Hematopoietic multipotent progenitor cell treated with erythropoietin and hydrocortisone succinate and interleukin-3 and kit ligand, for 8 days (in vitro differentiated cells): ENCODE measurements at places on chromosomes 1 and 21.
A peak's percentile ranks its signal among the peaks of the same experiment; 100 is the strongest.

- DNase-seq = peak; percentile 62
Observed at GRCh38 chr1:99481391-99481996, 164.4 kb upstream of the PALMD start.

DNA sequence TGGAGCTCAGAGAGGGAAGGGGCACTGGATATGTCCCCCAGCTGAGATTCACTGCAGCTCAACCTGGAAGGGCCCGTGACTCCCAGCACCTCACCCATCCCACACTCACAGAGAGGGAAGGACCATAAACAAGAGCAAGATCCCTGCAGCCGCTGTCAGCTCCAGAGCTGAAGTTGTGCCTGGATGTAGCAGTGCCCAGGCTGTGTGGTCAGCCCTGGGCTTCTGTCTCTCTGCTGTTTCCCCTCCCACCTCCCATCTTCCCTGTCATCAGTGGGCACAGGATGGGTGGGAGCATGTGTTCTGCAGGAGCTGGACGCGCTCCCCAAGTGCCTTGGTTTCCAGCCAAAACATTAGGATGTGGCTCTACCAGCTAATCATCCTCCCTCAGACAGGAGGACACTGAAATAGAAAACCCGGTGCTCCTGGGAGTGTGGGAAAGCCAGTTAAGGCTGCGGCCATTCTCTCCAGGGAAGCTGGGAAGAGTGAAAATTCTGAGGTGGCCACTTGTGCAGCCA lies 282.7 kb downstream of the NPHP4 start:
- DNase-seq = no peak

- peak; percentile 38 for DNase-seq
Observed at GRCh38 chr1:153513023-153513422, 22.8 kb downstream of the S100A6 start.

- peak; percentile 39 for DNase-seq
Observed at GRCh38 chr1:185158800-185159199, 1.8 kb downstream of the SWT1 start.

- peak; percentile 25 for DNase-seq
Observed at GRCh38 chr1:167427848-167428247, 90.5 kb downstream of the CD247 start.

DNA sequence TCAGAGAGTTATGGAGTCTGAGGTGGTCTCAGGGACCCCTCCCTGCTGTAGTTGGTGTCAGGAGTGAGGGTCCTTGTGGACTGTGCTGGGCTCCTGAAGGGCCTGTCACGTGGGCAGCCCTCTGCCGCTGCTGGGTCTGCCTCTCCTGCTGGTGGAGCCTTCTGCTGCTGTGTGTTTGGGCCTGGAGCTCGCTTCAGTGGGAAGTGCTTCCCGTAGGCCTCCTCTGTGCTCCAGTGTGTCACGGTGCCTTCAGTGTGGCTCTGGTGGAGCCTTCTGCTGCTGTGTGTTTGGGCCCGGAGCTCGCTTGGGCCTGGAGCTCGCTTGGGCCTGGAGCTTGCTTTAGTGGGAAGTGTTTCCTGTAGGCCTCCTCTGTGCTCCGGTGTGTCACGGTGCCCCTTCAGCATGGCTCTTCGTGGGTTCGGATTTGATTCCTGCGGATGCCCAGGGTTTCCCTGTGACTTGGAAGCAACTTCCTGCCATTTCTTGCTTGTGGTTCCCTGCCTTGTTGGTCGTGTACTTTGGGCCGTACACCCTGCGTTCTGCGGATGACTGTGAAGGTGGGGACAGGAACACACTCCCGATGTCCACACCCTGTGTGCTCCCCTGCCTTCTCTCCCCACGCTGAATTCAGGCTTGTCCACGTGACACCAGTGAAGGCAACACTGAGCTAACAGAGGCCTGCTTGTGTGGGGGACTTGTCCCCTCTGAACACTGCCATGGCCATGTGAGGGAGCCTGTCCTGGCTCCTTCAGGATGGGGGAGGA lies 19.5 kb downstream of the C1orf174 start:
- no peak for DNase-seq

DNA sequence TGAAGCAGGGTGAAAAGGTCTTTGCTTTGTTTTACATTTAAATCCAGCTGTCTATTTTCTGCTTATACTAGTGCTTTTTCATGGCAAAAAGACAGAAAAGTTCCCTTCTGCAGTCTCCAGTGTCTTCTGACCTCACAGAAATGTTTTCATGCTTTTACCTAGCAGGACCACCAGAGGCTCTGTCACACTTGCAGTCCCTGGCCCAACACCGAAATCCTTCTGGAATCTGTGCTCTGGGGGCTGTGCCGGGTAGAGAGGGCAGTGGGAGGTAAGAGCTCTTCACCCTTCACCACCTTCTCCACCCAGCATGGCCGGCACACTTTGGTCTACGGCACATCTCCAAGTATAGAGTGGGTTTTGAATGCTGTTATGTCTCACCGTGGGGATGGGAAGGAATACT lies 20.8 kb downstream of the GNAT2 start:
- no peak for DNase-seq

- DNase-seq = no peak
Observed at GRCh38 chr1:213099682-213100399, 48.8 kb downstream of the RPS6KC1 start.

DNA sequence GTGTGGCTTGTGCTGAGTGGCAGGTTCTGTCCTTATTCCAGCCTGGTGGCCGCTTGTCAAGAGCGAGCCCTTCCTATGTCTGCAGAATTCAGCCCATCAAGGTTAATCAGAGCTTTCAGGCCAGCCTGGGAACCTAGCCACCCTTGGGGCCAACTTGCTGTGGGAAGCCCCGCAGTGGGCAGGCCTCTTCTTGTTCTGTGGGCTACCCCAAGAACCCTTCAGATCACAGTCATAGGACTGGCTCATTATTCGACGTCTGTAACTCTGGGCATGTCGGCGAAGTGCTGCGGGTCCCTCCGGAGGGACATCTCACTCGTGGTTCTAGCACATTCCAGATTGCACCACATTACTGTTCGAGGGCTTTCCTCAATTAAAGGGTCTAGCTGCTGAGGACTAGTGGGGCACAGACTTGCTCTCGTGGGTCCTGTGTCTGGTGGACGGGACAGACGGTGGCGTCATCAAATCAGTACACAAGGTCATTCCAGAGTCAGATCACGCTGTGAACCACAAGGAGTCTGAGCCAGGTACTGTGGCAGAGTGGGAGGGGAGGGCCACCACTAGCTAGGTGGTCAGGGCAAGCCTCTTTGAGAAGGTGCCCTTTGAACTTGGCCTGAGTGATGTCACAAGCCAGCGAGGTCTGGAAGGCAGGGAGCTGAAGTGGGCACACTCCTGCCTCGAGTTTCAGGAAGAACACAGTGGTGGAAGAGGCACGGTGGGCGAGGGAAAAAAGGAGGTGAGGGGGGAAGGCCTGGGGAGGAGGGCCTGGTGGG lies 20.3 kb upstream of the TNFRSF1B start:
- DNase-seq = no peak

- DNase-seq = no peak
Observed at GRCh38 chr1:6603915-6604558, 1.4 kb upstream of the KLHL21 start.

DNA sequence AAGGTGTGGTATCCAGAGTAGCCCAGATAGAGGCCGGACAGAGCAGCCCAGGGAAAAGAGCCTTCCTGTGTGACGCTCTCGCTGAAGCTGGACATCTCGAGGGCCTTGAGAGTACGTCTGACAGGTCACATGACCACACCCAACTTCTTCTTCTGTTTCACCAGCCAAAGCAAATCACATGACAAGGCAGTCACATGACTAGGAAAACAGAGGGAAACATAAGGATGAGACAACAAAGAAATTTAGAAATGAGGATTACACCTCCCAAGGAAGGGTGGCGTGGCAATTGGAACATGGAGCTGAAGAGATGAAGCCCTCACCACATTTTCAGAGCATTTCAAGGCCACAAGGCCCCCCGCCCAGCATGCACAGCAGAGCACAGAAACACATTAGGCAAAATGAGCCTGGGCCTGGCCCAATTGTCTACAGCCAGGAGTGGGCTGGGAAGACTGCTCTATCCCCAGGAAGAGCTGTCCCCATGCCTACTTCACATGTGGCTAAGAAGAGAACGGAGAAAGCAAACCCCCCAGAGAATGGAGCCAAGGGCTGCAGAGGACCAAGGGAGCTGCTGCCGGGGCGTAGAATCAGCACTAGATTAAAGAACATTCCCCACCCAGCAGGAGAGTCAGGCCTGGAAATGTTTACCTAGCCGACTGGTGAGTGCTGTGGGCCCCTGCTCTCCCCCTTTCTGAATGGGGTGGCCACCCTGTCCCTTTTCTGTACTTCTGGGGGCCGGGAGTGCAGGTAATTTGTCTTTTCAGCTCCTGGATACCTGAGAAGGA lies 305.1 kb downstream of the NPHP4 start:
- DNase-seq = no peak

- no peak for DNase-seq
Observed at GRCh38 chr1:230322421-230322756, 103.7 kb downstream of the PGBD5 start.
